RWPE1 (cell line): ENCODE measurements at places on chromosomes 2 and 18.
A peak's percentile ranks its signal among the peaks of the same experiment; 100 is the strongest.

- DNase-seq: no peak
Measured at GRCh38 chr2:236703373-236703709, 133.7 kb downstream of the ACKR3 start.

DNA sequence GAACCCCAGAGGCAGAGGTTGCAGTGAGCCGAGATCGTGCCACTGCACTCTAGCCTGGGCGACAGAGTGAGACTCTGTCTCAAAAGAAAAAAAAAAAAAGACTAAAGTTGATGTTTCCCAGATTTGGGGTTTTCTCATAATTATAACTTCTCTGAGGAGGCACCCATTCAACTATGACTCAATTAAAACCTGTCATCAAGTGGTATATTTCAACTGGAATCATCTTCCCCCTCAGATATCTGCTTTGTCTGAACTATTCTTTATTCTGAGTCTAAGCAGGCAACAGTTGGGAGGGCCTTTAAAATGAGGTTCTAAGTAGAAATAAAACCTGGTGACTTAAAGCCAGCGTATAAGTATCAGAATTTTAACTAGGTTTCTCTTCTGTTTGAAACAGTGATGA is 88.5 kb downstream of the PTRHD1 start:
- no peak for DNase-seq

DNA sequence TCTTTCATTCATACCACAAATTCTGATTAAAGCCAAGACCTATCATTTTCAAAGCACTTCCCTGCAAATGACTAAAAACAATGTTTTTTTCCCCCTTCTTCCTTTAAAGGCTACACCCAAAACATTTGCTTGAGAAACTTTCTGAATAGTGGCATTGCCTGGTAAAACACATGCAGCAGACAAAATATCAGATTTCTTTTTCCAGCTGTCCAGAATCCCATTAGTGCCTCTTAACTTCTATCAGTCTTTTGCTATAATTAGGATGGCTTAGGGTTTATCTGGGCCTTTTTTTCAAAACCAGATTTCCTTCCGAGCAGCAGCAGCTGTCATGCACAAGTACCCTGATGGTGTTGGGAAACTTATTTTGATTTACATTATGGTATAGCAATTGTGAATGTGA is 50.6 kb downstream of the ALPK2 start:
- no peak for DNase-seq

DNA sequence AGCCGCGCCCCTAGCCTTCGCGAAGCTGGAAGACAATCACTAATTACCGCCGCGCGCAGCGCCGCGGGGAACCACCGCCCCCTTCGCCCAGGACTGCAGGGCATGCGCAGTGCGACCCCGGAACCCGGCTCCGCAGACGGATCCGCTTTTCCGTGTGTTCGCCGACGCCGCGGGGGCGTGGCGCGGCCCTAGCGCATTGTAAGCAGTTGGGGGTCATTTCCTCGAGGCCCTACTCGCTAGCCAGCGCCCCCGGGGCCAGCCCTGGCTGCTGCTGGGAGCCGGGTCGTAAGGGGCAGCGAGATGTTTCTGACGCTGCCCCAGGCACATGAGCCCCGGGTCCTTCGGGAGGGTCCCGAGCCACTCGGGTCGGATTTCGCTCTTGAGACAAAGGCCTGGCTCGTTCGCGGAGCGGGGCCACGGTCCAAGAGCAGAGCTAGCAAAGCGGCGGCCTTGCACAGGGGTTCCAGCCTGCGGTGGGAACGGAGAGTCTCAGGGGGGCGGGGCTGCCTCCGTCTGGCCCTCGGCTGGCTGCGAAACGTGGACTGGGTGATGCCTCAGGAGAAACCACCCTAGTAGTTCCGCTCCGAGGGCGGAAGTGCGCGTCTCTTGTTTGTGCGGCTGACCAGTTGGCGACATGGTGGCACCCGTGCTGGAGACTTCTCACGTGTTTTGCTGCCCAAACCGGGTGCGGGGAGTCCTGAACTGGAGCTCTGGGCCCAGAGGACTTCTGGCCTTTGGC is at the start of the genes ELP2 and SLC39A6:
TSS of gene ELP2 (plus strand) at position 600 of the 739 bp plus-strand sequence. CDS start at position 635, 35 bp downstream.
TSS of gene SLC39A6 (minus strand) at position 41 of the 739 bp plus-strand sequence. CDS start 2,333 bp downstream, outside the sequence.
- peak; percentile 92 for DNase-seq

DNA sequence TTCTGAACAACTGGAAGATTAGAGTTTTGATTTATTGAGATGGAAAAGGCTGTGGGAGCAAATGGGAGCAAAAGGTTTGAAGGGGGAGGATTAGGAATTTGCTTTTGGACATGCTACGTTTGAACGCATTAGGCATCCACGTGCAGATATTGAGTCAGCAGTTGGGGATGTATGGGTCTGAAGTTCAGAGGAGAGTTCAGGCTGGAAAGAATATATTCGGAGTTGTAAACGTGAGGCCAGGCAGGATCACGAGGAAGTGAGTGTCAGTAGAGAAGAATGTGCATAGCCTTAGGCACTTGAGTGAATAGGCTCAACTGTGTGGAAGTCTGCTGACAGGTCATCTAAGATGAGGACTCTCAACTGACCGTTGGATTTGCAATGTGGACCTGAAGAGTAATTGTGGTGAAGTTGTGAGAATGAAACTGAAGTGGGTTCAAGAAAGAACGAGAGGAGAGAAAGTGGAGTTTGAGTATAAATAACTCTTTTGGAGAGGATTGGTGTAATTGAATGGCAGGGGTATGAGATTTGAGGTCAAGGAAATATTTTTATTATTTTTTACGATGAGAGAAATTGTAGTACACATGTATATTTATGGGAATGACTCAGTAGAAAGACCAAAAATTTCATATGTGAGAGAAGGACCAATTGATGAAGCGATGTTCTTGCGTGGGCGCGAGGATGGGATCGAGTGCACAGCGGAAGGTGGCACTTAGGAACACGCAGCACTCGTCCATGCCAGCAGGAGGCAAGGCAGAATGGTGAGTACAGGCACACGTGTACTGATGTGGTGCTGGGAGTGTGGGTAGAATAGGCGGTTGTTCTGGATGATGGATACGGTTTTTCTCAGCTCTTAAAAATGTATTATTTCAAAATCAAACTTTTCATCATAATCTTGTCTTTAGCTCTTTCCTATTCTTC is 40.5 kb upstream of the POLE4 start:
- peak; percentile 88 for DNase-seq

DNA sequence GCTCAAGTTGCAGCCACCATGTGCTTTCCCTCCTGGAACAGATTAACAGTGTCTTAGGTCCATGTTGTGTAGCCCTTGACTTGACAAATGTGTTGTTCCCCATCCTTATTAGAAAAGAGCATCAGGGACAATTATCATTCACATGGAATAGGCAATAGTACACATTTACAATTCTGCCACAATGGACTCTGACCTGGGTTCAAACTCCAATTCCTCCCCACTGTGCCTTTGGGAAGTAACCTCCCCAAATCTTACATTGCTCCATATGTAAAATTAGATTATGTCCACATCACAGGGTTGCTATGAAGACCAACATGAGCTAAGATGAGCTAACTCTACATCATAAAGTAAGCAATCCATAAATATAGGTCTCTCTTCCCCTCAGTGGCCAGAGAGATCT is 193.8 kb downstream of the NRP2 start:
- DNase-seq: no peak

GRCh38 chr2:122129399-122129798 is 373.9 kb downstream of the TSN start:
- no peak for DNase-seq

- DNase-seq: no peak
Measured at GRCh38 chr2:16669388-16669787, 3.8 kb upstream of the CYRIA start.

DNA sequence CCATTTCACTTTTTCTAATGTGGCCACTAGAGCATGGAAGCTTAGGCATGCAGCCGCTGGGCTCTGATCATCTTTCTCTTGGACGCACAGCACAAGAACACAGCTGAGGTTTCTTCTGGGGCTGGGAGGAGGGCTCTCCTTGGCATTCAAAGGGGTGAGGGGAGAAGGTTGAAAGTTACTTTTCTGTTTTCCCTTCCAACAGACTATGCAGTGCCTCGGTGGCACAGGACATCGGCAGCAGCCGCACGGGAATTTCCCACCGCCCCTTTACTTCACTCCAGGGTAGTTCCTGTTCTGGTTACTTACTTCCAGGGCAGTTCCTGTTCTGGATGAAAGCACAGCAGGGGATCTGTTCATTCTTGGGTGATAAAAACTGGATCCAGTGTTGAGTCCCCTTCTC is 18.9 kb upstream of the MAL start:
- no peak for DNase-seq

DNA sequence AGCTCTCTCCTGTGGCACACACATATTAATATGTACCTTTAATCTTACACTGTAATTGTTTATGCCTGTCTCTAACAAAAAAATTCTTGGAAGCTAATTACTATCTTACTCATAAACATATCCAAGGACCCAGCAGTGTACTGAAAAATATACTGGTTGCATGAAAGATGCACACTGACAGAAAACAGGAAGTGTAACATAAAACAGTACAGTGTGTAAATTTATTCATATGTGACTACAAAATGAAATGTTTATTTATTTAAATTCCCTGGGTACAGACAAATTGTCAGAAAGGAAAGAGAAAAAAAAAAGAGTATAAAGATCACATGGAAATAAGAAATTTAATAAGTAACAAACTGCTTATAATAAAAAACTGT is 28.5 kb downstream of the TMEM131 start:
- DNase-seq: no peak

DNA sequence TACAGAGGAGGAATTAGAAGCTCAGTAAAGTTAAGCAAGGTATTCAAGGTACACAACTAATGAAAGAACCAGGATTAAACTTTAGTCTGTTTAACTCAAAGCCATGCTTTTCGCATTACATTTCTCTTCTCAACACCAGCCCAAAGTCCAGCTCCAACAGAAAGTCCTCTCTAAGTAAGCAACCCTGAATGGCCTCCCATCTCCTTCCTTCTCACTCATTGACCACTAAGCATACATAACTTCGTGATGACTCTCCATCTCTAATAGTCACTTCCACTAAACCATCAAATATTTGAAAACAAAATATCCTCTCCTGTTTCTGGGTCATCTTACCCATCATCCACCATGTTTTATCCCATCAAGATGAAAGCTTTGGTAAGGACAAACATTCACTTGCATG is 219.8 kb downstream of the RAD51AP2 start:
- no peak for DNase-seq

- no peak for DNase-seq
Measured at GRCh38 chr2:174874085-174874484, 109.8 kb upstream of the CHRNA1 start.
